ENCODE measurements at places on chromosomes 7 and 10.

DNA sequence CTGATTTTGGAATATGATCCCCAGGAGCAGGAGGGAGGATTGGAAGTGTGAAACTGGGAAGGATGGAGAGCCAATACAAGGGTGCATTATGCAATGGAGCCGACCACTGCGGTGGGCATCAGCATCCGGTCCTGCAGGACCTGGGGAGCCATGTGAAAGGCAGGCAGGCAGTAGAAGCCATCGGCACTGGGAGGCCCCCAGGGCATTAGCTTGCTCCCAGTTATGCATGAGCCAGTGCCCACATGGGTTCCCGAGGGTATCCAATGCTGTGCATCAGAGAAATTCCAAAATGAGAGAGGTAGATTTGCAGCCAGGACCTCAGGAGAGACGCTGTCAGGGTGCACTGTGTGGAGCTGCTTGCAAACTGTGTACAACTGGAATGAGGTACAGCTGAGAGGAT, 8.7 kb upstream of the KCP start:
- peak; percentile 10 for DNase-seq

DNA sequence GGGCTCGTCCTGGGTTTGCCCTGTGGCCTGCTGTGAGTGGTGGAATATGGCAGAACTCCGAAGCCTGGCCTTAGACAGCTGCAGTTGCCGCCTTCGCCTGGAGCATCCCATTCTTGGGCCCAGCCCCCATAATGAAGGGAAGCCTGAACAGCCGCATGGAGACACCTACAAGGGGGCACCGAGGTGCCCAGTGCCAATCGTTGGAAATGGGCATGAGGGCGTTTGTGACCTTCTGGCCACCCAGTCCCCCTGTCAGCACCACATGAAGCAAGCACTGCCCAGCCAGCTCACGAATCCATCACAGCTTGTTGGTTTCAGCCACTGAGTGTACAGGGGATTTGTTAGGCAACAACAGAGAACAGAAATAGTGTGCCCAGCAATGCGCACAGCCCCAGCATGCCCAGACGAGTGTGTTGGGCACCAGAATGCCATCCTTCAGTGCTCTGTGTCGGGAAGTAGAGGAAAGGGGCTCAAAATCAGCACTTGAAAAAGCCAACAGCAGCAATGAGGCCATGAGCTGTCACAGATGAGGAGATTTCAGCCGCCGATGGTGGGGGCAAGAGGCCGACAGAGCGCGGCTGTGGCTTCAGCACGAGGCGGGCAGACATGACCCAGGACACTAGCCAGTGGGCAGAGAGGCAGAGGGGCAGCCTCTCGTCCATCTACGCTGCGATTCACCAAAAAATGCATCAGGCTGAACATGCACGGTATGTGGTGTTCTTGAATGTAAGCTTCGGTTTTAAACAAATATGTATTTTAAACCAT, 91.2 kb downstream of the TNS3 start:
- no peak for DNase-seq

DNA sequence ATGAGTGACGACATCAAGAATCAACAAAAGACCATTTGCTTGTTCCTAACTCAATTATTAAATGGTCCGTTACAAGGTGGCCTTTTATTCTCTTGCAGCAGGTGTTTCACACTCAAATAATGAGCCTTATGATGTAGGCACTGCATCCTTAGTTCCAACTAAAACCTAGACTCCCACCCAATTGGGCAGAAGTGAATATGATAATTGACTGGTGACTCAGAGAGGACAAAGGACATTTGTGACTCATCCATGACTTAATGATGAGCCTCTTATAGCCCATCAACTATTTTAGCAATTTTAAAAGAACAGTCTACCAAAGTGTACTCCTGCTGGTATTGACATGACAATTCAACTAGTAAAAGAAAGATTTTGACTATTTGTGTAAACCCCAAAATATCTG, 1027.8 kb upstream of the PHF14 start:
- DNase-seq, result no peak

GRCh38 chr10:56082169-56082568, 278.9 kb downstream of the ZWINT start:
- no peak for DNase-seq

DNA sequence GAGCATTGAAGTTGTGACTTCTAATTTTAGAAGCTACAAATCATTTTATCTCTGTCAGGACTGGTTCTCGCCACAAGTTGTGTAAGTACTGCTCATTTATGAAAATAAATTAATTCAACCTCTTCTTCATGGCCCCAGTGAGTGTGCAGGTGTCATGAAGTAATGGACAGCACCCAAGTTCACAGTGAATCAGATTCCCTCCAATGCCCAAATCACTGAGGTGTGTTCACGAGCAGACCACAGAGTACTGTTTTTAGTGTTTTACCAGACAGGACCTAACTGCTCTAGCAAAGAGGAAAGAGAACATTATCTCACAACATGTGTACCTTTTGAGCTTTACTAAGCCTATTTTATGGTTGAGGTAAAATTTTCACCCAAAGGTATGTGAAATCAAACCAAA, 980.0 kb downstream of the CNTNAP2 start:
- DNase-seq, result no peak

DNA sequence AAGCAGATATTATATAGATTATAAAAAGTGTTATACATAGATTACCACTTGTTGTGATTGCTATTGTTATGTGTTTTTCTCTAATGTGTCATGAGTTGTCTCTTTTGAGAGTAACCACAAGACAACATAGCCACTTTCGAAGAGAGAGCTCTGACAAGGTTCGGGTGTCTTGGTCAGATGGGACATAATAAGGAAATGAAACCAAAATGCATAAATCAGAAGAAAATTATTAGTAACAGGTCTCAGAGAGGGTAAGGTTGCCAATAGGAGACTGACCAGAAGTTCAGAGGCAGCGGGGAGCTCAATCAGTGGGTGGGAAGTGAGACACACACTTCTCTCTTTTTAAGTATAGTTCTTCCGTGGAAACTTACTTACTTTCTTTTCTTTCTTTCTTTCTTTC, 639.2 kb upstream of the POT1 start:
- peak; percentile 29 for DNase-seq

- no peak for DNase-seq
Observed at GRCh38 chr7:113100121-113100603, 13.5 kb upstream of the GPR85 start.

DNA sequence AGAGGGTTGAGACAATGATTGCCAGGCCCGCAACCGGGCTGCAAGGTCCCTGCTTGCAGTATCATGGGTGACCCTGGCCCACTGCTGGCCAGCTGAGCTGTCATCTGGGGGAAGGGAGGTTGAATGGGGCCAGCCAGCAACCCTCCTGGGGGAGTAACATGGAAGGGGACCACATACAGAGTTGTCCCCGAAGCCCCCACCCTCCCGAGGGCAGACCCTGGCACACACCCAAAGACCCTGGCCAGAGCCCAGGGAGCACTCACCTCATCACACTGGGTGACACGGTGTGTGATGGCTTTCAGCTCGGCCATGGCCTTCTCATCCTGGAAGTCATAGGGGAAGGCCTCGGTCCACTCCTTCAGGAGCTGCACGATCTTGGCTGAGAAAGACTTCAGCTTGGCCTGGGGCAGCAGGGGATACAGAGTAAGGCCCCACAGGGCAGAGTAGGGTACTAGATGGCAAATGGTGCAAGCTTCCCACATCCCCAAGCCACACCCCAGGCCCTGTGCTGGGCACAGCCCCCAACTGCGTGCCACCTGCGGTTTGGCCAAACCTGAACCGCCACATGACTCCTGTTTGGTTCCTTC, 63.4 kb downstream of the CSGALNACT2 start:
- DNase-seq, result peak; percentile 30

DNA sequence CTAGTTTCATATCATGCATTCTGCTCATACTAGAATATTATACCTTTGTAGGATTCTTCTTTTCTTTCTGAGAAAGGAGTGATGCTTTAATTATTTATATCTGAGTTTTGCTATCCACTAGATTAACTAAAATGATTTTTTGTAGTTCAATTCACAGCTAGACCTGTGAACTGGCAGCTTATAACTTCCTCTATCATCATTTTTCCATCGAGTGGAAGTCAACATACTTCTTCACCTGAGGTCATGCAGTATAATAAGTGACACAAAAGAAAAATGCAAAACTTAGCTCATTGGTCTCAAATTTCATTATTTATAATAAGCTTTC, 8.0 kb downstream of the LRRN3 start:
- DNase-seq, result no peak

- no peak for DNase-seq
Observed at GRCh38 chr7:134532180-134532953, 5.0 kb downstream of the AKR1B10 start.

- DNase-seq, result peak; percentile 85
Observed at GRCh38 chr10:102419269-102420180, 940 bp upstream of the PSD start.

DNA sequence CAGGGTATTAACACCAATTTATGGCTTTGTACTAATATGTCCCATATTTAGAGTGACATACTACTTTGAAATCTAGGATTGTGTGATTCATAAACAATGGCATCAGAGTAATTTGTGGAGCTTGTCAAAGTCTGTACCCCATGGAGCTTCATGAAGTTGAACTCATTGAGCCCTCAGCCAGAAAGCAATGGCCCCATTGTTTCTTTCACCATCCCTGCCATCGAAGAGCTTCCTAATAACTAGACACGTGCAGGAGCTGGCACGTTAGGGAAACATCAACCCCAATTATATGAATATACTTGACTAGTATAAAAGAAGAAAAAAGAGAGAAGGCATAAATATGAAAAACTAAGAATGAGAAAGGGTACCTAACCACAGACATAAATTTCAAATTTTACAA, 206.6 kb downstream of the CXCL12 start:
- no peak for DNase-seq

DNA sequence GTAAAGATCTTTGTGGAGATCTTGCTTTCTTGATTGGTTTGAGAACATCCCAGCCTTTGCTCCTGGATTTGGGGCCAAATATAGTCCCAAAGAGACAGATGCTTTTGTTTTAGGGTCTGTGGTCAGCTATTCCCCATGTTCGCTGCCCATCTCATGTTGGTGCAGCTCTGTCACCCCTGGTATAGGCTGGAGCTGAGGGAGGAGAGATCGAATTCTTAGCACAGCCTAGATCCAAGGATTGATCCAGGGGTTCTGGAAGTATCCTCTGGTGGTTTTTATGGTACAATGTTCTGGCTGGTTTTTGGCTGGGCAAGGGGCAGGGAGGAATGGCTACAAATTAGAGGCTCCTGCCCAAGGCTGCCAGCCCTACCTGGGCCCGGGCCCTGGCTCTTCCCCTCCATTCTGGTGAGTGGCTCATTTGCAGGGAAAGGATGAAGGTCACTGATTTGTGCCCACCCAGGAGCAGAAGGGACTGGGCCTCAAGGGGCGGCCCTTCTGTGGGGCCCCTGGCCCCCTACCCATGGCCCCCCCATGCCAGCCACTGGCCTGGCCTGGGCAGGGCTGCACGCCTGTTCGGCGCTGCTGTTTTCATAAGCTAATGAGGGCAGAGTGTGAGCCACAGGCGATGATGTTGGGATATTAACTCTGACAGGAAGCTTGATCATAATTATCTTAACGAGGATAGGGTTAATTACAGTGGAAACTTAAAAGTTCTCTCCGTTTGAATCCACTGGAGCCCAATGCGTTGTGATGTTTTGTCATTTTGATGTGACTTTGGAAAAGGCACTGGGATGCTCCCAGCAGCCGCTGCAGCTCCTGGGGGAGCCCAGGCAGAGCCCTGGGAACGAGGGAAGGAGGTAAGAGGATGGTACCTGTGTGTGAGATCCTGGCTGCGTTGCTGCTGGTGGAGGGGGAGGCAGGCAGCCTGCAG, 600.6 kb downstream of the LRMDA start:
- DNase-seq, result no peak

- no peak for DNase-seq
Observed at GRCh38 chr10:110426294-110427181, 71.2 kb upstream of the DUSP5 start.

GRCh38 chr10:43174969-43175368, 36.7 kb downstream of the CSGALNACT2 start:
- no peak for DNase-seq

DNA sequence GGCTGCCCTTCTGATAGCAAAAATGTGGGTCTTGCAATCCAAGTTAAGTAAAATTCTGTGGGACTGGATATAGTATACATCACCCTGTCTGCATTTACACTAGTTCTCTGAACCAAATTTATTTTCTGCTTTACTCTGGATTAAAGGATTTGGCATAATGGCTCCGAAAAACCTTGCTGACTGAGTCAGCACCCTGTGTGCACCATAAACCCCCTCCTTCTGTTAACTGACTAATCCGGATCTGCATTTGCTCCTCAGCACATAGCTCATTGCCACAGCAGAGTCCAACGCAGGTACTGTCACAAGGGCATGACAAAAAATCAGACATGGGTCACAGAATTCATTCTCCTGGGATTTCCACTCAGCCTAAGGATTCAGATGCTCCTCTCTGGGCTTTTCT, 1.3 kb downstream of the OR2A5 start:
- no peak for DNase-seq

- DNase-seq, result no peak
Observed at GRCh38 chr7:134154581-134155130, 27.5 kb downstream of the LRGUK start.

- DNase-seq, result no peak
Observed at GRCh38 chr10:98621630-98622029, 174.9 kb upstream of the HPS1 start.

- no peak for DNase-seq
Observed at GRCh38 chr10:127017541-127018297, 112.5 kb downstream of the DOCK1 start.

DNA sequence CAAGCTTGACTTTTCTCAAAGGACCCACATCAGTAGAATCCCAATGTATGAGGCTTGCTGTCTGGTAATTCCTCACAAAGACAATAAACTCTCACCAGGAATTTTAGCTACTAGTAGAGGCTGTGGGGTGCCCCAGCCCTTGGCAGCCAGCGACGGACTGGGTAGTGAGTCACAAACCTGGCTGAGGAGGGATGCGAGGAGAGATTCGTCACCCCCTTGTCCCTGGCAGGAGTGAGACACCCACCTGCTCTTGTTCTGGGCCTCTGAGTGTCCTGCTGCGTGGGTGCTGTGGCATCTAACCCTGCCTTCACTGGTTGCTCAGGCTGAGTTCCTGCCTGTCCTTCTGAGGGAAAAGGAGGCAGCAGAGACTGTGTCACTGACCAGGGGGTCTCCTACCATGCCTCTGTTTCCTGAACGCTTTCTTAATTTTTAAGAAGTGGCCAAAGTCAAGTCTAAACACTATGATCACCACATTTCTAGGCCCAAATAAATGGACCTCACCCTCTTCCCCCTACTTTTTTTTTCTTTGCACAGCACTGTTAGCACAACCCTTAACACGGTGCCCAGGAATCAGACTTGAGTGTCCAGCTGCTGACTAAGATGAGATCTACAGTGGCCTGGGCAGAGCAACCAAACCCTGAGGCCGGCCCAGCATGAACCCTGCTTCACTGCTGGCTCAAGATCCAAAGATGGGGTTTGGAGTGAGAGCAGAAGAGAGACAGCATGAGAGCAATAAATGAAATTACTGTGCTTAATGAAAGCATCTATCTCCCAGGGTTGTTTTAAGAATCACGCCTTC, 146.4 kb downstream of the ANLN start:
- no peak for DNase-seq

DNA sequence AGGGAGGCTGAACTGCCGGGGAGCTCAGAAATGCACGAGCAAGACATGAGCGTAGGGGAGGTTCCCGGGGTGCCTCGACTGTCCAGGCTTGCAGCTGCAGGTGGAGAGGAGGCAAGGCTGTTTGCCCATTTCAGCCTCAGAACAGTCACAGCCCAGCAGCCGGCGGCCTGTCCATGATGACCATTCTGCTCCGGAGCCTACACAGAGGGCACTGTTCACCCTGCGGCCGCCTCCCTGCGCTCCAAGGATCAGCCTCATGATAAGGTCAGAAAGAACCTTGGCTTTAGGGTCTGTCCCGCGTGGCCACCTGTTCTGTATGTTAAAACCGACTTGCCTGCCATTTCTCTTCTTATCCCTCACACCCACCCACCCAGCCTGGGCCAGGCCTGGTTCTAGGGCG, 21.9 kb upstream of the CFAP46 start:
- DNase-seq, result no peak
